GM04503 (cell line): ENCODE measurements at places on chromosomes 1 and 21.
A peak's percentile ranks its signal among the peaks of the same experiment; 100 is the strongest.

DNA sequence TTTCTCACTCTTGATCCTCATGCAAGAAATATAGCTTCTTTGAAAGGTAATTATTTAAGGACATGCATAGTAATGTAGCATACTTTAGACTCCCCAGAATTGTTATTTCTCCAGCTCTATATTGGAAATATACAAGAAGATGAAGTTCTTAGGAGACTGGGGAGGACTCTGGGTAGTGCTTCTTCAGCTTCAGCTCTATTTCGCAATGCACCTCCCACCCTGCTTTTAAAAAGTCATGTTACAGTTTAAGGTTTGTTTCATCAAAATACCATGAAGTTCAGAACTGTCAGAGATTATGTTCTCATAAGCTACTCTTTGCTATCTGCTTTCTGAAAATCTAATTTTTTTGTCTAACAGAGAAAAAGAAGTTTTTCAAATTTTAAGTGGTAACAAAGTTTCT is 586.2 kb upstream of the ADGRL4 start:
- DNase-seq, result no peak

DNA sequence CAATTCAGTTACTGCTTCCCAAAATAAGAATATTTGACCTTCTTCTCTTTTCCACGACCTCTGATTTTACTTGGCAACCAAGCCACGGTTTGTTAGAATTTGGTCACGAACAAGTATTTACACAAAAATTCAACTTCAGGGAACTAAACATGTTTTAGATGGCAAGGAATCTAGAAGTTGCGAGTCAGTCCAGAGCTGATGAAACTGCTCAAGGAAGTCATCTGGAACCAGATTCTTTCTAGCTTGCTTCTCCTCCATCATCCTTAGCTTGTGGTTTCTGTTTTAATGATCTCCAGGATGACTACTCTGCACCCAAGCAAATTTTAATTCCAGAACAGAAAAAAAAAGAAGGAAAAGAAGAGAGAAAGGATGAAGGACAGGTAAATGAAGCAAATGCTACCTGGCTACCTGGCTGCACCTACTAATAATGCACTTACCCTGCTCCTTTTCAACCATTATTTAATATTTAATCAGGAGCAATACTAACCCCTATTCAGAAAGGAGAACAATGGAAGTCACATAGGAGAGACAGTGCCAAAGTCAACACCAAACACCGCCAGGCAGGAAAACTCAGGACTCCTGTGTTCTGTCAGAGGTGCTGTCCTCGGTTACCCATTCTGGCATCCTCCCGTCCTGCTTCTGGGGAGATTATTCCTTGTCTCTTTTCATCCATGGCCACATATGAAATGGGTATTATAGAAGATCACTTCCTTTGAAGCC is 54.2 kb upstream of the RGS7 start:
- DNase-seq, result peak; percentile 66

- DNase-seq, result no peak
Observed at GRCh38 chr1:54794451-54795355, 6.4 kb downstream of the TTC22 start.

GRCh38 chr21:46650476-46651098 is 15.1 kb downstream of the PRMT2 start:
- DNase-seq, result no peak

GRCh38 chr21:41506611-41507520 is 1.1 kb downstream of the TMPRSS2 start:
- no peak for DNase-seq

- no peak for DNase-seq
Observed at GRCh38 chr1:110982320-110982719, 18.6 kb upstream of the LRIF1 start.

GRCh38 chr21:29390778-29391177 is 92.1 kb downstream of the BACH1 start:
- no peak for DNase-seq

DNA sequence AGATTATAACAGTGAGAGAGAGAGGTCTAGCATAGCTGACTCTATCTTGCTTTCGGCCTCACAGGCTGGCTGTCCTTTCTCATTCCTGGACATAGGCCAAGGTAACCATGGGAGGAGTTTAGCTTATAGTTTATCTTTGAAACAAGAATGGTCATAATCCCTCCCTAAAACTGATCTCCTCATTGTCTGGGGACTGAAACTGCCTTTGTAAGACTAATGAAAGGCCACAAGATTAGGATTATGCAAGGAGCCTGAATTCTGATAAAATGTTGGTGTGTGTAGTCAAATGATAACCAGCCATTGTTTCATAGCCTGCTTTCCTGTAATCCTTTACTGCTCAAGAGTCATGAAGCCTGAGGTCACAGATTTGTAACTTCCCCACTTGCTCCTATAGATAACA is 131.9 kb upstream of the LYPLAL1 start:
- no peak for DNase-seq

DNA sequence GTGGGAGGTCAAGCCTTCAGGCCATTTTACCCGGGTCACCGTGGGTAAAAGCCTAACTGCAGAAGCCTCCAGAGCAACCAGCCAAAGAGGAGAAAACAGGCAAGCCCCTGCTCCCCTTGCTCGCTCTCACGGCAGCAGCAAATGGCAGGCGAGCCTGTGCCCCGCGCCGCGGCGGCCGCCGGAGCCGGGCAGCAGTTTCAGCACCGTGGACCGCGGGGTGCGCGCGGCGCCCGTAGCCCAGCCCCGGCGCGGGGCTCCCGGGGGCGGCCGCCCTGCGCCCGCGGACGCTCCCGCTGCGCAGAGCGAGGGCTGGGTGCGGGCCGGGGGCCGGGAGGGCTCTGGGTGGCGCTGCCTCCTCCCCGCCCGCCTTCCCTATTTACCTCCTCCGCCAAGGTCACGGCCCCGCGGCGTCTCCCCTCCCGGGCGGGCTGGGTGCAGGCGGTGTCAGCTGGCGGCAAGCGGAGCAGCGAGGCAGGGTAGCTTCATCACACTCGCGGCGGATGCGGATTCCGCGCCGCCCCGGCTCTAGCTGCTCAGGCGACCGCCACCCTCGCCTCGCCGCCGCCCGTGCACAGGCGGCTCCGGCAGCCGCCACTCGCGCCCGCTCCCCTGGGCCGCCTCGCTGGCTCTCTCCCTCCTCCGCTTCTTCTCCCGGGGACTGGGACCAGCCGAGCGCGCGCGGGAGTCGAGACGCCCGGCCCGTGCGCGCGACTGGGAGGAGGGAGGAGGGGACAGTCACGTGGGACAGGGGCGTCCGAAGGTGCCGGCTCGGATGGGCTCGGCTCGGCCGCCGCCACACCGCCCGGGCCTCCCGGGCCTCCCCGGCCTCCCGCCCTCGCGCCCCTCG is at the start of gene RGS7:
TSS of gene RGS7 (minus strand) at position 687 of the 847 bp plus-strand sequence.
- no peak for DNase-seq

DNA sequence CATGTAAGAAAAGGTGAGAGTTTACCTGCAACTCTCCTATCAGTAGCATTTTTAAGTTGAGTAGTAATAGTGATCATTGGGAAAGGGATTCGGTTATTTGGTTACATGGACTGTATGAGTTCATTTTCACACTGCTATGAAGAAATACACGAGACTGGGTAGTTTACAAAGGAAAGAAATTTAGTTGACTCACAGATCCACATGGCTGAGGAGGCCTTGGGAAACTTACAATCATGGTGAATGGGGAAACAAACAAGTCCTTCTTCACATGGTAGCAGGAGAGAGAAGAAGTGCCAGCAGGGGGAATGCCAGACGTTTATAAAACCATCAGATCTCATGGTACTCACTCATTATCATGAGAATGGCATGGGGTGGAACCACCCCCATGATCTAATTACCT is 59.3 kb upstream of the FBXO28 start:
- DNase-seq, result no peak

GRCh38 chr1:11676386-11677103 is 4.4 kb downstream of the MAD2L2 start:
- DNase-seq, result no peak

DNA sequence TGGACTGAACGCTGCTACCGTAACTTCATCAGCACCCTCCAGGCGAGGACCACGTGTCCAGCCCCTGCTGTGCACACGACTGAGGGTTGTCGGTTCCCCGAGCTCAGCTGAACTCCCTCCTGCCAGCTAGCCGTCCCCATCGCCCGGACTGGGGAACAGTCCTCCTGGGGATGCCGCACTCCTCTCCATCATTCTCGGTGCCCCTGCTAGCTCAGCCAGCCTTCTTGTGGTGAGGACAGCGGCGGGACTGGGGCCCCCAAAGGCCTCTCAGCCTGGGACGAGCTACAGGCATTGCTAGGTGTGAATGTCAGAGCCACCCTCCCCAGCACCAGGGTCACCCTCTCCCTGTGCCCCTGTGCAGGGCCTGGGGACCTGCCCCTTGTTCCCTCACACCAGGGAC is 8.8 kb upstream of the TTC34 start:
- DNase-seq, result no peak
